ENCODE measurements at places on chromosomes 12 and 14. TPM values are rescaled to one million over a fixed set of nuclear protein-coding genes. Genes with fewer than 3 reads are reported as not detected.

- peaks cover 15% of the 10 kb centered on the region for H3K4me1 ChIP-seq
- peaks cover 4% of the 10 kb centered on the region for H3K36me3 ChIP-seq
- DNase-seq: no peak
- H3K4me3 ChIP-seq: no peak overlapping the region
- no peaks in the 10 kb centered on the region for H3K27me3 ChIP-seq
- H3K27ac ChIP-seq: peak overlapping the region; percentile 93
These were observed 163.7 kb upstream of the CLEC14A start for GRCh38 chr14:38419579-38419978.

DNA sequence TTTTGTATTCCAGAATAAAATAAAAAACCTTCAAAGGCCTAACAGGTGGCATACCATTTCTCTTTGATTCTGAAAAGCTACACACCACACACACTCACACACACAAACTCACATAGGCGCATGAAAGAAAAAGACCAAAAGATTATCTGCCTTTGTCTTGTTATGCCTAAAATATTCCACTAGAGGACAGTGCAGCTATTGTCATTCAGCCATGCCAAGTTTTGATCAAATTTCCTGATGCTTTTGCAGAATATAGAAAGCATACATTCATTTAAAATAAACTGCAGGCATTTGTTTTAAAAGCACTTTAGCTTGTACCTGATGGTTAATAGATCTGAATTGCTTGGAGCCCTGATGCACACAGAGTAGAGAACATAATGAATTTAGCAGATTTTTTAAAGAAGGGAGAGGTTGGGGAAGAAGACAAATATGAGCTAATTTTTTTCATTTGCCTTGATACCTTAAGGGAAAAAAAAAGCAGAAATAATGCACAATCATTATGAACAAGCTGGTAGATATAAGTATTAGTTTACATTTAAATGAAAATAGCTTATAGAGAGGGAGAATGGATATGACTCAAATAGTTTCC is 1766.9 kb upstream of the SEL1L start:
- no peaks in the 10 kb centered on the region for H3K27me3 ChIP-seq
- H3K36me3 ChIP-seq: no peaks in the 10 kb centered on the region
- no peak for DNase-seq

- H3K4me1 ChIP-seq: no peaks in the 10 kb centered on the region
- no peak for DNase-seq
- no peak overlapping the region for H3K27ac ChIP-seq
- no peak overlapping the region for H3K4me3 ChIP-seq
- H3K36me3 ChIP-seq: no peaks in the 10 kb centered on the region
These were observed 47.5 kb upstream of the FOXG1 start for GRCh38 chr14:28719130-28719529.

GRCh38 chr12:26809611-26810285 is 23.2 kb downstream of the ITPR2 start:
- no peak for DNase-seq
- no peak overlapping the region for H3K4me3 ChIP-seq
- no peaks in the 10 kb centered on the region for H3K27me3 ChIP-seq
- H3K27ac ChIP-seq: peak overlapping the region; percentile 48

DNA sequence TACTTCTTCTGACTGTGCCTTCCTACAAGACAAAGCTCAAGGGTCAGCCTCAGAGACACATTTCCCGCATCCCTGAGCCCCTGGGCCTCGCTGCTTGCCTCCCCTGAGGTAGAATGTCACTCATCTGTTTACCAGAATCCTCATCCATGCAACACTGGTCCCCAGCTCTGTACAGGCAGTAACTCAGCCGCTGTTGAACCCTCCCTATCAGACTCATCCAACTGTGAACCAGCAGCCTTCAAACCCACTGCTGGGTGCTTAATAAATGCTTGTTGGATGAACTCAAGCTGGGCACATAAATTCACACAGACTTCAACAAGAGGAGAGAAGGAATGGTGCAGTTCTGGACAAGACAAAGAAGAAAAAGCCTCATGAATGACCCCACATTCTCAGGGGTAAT is 6.1 kb downstream of the NT5DC3 start:
- H3K27me3 ChIP-seq: peaks cover 6% of the 10 kb centered on the region
- H3K36me3 ChIP-seq: peaks cover 8% of the 10 kb centered on the region
- H3K27ac ChIP-seq: no peak overlapping the region
- peak overlapping the region; percentile 4 for H3K4me3 ChIP-seq
- DNase-seq: no peak

DNA sequence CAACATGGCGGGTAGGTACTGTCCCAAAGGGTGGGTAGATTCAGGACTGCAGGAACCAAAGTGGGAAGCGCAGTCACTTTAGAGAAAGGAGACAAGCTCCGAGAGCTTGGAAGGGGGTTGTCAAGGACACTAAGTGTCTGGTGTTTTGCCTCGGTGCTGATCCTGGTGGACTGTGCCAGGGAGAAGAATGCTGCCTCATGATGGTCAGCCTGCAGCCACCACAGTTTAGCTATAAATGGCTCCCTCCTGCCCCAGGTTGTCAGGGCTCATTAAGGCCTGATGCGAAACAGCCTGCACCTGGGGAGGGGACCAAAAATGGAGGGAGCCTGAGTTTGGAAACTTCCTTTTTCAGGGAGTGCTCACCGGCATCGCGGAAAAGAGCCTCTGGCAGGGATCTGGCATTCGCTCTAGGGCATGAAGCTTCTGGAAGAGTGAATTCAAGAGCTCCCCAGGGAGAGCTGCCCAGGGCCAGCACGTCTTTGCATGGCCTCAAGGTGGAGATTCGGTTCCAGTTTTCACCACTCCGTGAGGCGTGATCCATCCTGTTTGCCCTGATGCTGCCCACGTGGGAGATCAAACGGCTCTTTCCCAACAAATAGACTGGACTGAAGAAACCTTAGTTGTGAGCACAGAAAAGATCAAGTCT is 164.0 kb downstream of the FOXN3 start:
- H3K36me3 ChIP-seq: peaks cover 8% of the 10 kb centered on the region
- no peak for DNase-seq

DNA sequence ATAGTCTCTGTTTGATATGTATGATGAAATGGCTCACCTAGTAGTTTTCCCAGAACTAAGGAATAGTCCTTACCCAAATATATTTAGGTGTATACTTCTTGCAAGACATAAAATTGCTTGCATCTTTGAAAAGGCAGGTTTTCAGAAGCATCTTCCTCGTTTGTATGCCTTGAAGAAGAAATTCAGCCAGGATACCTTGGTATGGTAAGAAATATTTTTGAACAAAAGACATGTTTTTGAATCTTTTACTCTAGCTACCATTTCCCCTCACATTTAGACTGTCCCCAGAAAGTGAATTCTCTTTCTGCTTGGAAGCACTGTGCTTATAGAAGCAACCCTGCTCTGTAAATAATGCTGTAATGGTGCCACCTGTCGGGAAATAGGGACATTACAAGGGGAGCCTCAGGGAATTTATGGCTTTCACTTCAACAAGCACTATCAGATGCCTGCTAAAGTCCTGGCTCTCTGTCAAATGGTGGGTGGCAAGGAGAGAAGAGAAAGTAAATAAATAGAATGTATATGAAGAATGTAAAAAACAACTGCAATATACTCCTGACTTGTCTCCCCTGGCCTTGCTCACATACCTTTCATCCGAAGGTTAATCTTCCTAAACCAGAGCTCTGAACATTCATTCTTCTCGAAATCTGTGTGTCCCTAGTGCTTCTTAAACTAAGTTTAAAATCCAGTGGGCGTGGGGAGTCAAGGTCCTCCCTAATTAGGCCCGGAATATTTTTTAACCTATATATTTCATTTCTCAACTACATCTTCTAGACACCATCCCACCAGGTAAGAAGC is 6.1 kb downstream of the CCDC184 start:
- peaks cover 49% of the 10 kb centered on the region for H3K27me3 ChIP-seq
- peak overlapping the region; percentile 7 for H3K4me3 ChIP-seq
- peaks cover 20% of the 10 kb centered on the region for H3K4me1 ChIP-seq

GRCh38 chr14:22767323-22767589 is 768 bp downstream of the OXA1L start:
- H3K27ac ChIP-seq: peak overlapping the region; percentile 89
- H3K4me3 ChIP-seq: peak overlapping the region; percentile 87
- H3K27me3 ChIP-seq: no peaks in the 10 kb centered on the region
- H3K36me3 ChIP-seq: peaks cover 27% of the 10 kb centered on the region
- no peak for DNase-seq

GRCh38 chr14:29906256-29906870 is 21.3 kb downstream of the PRKD1 start:
- no peaks in the 10 kb centered on the region for H3K27me3 ChIP-seq
- DNase-seq: no peak
- no peak overlapping the region for H3K4me3 ChIP-seq

- H3K36me3 ChIP-seq: peaks cover 7% of the 10 kb centered on the region
- H3K27ac ChIP-seq: no peak overlapping the region
- H3K4me1 ChIP-seq: no peaks in the 10 kb centered on the region
- DNase-seq: no peak
These were observed 139.2 kb downstream of the TGFB3 start for GRCh38 chr14:75842551-75842950.

DNA sequence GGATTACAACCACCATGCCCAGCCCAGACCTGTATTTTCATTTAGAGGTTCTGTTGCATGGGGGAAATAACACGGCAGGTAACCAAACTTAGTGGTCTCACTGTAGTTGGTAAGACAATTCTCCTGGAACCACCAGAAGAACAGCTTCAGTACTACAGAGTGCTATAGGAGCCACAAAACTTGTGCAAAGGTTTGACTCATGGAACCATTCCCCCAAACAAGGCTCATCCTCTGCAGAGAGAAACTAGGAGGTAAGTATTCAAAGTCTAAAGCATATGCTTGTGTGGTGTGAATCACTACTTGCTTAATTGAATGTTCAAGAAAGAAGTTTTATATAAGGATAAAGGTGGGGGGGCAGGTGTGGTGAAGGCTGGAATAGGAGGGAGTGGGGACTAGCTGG is 58.7 kb downstream of the GNS start:
- DNase-seq: no peak
- H3K27me3 ChIP-seq: no peaks in the 10 kb centered on the region
- peaks cover 4% of the 10 kb centered on the region for H3K4me1 ChIP-seq
- H3K36me3 ChIP-seq: no peaks in the 10 kb centered on the region

DNA sequence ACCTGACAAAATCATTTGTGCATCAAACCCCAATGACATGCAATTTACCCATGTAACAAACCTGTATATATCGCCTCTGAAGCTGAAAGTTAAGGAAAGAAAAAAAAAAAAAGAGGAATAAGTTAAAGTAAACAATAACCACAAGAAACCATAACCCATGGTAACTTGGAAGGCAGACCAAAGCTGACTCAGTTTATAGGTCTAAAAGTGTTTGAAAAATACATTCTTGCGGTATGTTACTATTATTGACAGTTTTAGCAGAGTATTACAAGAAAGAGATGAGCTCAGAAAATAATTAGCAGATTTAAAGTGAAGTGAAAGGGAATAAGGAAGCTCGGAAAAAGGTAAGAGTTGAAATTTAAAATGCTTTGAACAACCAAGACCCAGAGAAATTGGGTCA is 34.4 kb upstream of the MGAT4C start:
- no peak overlapping the region for H3K27ac ChIP-seq
- H3K4me1 ChIP-seq: no peaks in the 10 kb centered on the region
- H3K27me3 ChIP-seq: no peaks in the 10 kb centered on the region
- no peaks in the 10 kb centered on the region for H3K36me3 ChIP-seq
- no peak for DNase-seq

- peaks cover 7% of the 10 kb centered on the region for H3K27me3 ChIP-seq
- H3K4me3 ChIP-seq: no peak overlapping the region
- no peak for DNase-seq
These were observed 97.4 kb downstream of the PLXNC1 start for GRCh38 chr12:94245631-94246383.

GRCh38 chr14:69712599-69713088 is 54.3 kb upstream of the SRSF5 start:
- H3K27ac ChIP-seq: peak overlapping the region; percentile 41
- peak overlapping the region; percentile 14 for H3K4me3 ChIP-seq
- no peaks in the 10 kb centered on the region for H3K27me3 ChIP-seq
- H3K36me3 ChIP-seq: peaks cover 3% of the 10 kb centered on the region

- no peak overlapping the region for H3K4me3 ChIP-seq
- no peaks in the 10 kb centered on the region for H3K27me3 ChIP-seq
- no peak for DNase-seq
- H3K4me1 ChIP-seq: no peaks in the 10 kb centered on the region
These were observed 16.3 kb upstream of the NAV3 start for GRCh38 chr12:77814386-77814785.

GRCh38 chr12:5273709-5274108 is 158.2 kb upstream of the NTF3 start:
- H3K4me1 ChIP-seq: peaks cover 27% of the 10 kb centered on the region
- H3K4me3 ChIP-seq: peak overlapping the region; percentile 1
- no peak overlapping the region for H3K27ac ChIP-seq
- no peak for DNase-seq
- no peaks in the 10 kb centered on the region for H3K36me3 ChIP-seq

DNA sequence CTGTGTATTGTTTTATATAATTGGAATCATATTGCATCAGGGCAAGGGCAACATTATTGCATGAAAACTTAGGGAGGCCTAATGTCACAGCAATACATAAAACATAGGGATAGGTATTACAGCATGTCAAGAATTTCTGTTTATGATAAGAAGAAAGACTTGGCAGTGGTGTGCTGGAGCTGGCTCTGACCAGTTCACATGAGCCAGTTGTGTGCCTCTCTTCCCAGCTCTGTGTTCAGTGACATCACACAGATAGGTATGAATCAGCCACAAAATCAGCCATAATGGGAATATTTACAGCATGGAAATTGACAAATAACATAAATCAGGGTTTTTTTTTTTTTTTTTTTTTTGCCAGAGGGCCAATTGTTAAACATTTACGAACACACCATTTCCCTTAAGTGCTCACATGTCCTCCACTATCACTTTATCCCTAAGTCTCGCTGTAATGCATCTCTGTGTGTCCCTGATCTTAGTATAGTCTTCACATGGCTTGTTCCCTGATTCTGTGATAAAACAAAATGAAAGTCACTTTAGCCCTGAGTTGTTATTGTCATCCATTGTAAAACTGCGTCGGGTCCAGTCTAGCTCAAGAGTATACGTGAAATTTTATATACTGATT is 31.9 kb upstream of the ACSM4 start:
- no peaks in the 10 kb centered on the region for H3K36me3 ChIP-seq
- no peaks in the 10 kb centered on the region for H3K4me1 ChIP-seq
- no peak overlapping the region for H3K4me3 ChIP-seq
- H3K27me3 ChIP-seq: peaks cover 23% of the 10 kb centered on the region
- no peak for DNase-seq
- no peak overlapping the region for H3K27ac ChIP-seq

- H3K4me3 ChIP-seq: no peak overlapping the region
- H3K27me3 ChIP-seq: no peaks in the 10 kb centered on the region
- H3K4me1 ChIP-seq: no peaks in the 10 kb centered on the region
- no peak overlapping the region for H3K27ac ChIP-seq
- DNase-seq: no peak
These were observed 223.4 kb upstream of the GARIN2 start for GRCh38 chr14:66965831-66966230.

GRCh38 chr12:113043240-113043639 is 13.3 kb upstream of the DTX1 start:
- H3K27me3 ChIP-seq: peaks cover 57% of the 10 kb centered on the region
- H3K36me3 ChIP-seq: no peaks in the 10 kb centered on the region
- no peak overlapping the region for H3K4me3 ChIP-seq
- H3K4me1 ChIP-seq: no peaks in the 10 kb centered on the region
- no peak for DNase-seq

Gene RNASE3
- not detected for total RNA-seq

Gene PLEKHD1
- total RNA-seq: 0.14 TPM

Gene LALBA
- not detected for total RNA-seq

Gene NEUROD4
- total RNA-seq: 7.3 TPM

Gene ZNF705A
- not detected for total RNA-seq

Gene ASIC1
- total RNA-seq: 25.0 TPM

Gene ZBTB42
- total RNA-seq: 2.7 TPM

Gene CCDC196
- total RNA-seq: not detected

Gene KLRC1
- total RNA-seq: not detected

Gene MED13L
- 89.0 TPM for total RNA-seq

Gene C12orf54
- not detected for total RNA-seq

Gene TAS2R31
- total RNA-seq: 2.1 TPM

Gene PPP1R3E
- total RNA-seq: 13.6 TPM

Gene GALC
- 19.9 TPM for total RNA-seq

Gene PFDN5
- total RNA-seq: 324 TPM

Gene ANKRD33
- not detected for total RNA-seq

Gene DIO3
- total RNA-seq: 0.51 TPM

Measured in neural crest cell (in vitro differentiated cells).